ENCODE measurements at places on chromosomes 16 and 17.

DNA sequence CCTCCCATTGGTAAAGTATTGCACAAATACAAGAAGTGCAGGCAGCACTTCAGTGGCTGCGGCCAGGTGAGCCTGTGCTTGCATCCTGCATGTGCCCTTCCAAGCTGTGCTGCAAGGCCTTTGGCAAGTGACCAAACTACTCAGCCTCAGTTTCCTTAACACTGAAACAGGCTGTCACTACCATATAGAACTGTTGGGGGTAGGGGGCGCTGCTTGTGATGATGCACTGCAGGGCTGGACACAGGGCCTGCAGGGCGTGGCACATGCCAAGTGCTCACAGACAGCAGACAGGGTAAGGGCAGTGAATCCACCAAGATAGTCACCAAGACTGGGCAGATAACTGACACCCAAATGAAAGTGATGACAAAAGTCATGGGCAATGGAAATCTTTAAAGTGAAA is 65.6 kb upstream of the SREBF1 start:
- H3K4me3 ChIP-seq = no peak overlapping the region
- peaks cover 20% of the 10 kb centered on the region for H3K4me1 ChIP-seq
- H3K36me3 ChIP-seq = no peaks in the 10 kb centered on the region
- no peaks in the 10 kb centered on the region for H3K27me3 ChIP-seq

- DNase-seq = no peak
- H3K4me3 ChIP-seq = no peak overlapping the region
- H3K27ac ChIP-seq = no peak overlapping the region
- no peaks in the 10 kb centered on the region for H3K27me3 ChIP-seq
- H3K4me1 ChIP-seq = peaks cover 33% of the 10 kb centered on the region
- H3K36me3 ChIP-seq = peaks cover 2% of the 10 kb centered on the region
Measured at GRCh38 chr17:66337866-66338485, 35.6 kb downstream of the PRKCA start.

GRCh38 chr17:78944956-78945355 is 19.8 kb upstream of the TIMP2 start:
- H3K36me3 ChIP-seq = no peaks in the 10 kb centered on the region
- DNase-seq = no peak
- H3K27me3 ChIP-seq = peaks cover 2% of the 10 kb centered on the region
- H3K27ac ChIP-seq = no peak overlapping the region

GRCh38 chr16:75810342-75810741 is 84.1 kb upstream of the CPHXL start:
- DNase-seq = no peak
- H3K27me3 ChIP-seq = no peaks in the 10 kb centered on the region
- H3K27ac ChIP-seq = no peak overlapping the region
- no peaks in the 10 kb centered on the region for H3K4me1 ChIP-seq
- H3K36me3 ChIP-seq = no peaks in the 10 kb centered on the region
- no peak overlapping the region for H3K4me3 ChIP-seq

DNA sequence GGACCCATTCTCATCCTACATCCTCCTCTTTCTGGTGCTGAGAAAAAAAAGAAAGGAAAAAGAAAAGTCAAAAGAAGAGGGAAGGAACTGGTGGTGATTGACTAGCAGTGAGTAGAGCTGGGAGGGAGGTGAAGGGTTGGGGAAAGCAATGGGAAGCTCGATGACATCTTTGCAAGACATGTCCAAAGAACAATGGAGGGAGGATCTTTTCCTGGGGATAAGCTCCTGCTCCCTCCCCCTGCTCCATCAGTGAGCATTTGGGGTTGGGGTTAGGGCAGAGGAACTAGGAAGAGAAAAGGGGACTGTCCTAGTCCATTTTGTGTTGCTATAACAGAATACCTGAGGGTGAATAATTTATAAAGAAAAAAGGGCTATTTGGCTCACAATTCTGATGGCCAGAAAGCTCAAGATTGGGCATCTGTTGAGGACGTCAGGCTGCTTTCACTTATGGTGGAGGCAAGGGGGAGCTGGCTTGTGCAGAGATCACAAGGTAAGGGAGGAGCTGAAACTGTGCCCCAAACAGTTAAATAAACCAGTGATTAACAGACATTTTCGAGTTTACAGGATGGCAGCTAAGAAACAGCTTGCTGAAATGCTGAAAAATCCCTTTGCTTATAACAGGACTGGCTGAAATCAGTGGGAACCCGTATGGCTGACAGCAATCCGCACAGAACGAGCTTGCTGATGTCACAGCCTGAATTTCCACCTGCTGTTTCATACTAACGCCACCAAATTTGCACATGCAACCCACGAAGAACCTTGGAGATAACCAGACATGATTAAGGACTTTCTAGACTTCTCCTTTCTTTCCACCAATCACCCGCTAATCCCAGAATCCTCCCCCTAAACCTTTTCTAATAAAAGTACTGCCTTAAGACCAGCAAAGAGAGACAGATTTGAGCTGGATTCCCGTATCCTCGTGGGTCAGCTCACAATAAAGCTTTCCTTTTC is 1.6 kb upstream of the ODF4 start:
- no peak for DNase-seq
- H3K27ac ChIP-seq = no peak overlapping the region
- H3K27me3 ChIP-seq = no peaks in the 10 kb centered on the region
- no peaks in the 10 kb centered on the region for H3K4me1 ChIP-seq

DNA sequence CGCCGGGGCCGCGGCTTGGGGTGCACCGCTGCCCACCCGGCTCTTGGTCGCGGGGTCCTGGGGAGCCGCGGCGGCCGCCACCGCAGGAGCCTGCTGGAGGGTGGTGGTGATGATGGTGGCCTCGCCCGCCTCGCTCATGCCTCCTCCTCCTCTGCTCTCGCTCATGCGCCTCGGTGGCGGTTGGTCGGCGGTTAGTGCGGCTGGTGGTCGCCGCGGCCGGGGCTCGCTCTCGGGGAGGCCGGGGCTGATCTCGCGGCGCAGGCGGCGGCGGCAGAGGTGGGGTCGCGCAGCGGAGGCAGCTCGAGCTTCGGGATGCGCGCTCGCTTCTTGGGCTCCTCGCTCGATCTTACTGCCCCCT is 41.6 kb downstream of the AHSP start:
- peaks cover 12% of the 10 kb centered on the region for H3K27me3 ChIP-seq
- H3K36me3 ChIP-seq = no peaks in the 10 kb centered on the region
- DNase-seq = no peak
- H3K27ac ChIP-seq = no peak overlapping the region
- no peaks in the 10 kb centered on the region for H3K4me1 ChIP-seq
- H3K4me3 ChIP-seq = no peak overlapping the region

- H3K4me3 ChIP-seq = no peak overlapping the region
- no peaks in the 10 kb centered on the region for H3K36me3 ChIP-seq
- DNase-seq = no peak
- no peaks in the 10 kb centered on the region for H3K27me3 ChIP-seq
- H3K27ac ChIP-seq = no peak overlapping the region
- H3K4me1 ChIP-seq = no peaks in the 10 kb centered on the region
Measured at GRCh38 chr17:19443148-19443547, 32.1 kb downstream of the RNF112 start.

DNA sequence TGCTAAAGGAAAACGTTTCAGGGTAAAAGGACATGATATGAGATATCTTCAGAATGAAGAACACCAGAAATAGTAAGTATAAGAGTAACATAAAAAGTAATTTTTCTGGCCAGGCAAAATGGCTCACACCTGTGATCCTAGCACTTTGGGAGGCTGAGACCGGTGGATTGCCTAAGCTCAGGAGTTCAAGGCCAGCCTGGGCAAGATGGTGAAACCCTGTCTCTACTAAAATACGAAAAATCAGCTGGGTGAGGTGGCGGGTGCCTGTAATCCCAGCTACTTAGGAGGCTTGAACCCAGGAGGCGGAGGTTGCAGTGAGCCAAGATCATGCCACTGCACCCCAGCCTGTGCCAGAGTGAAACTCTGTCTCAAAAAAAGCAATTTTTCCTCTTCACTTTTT is 56.6 kb upstream of the NFAT5 start:
- no peak overlapping the region for H3K27ac ChIP-seq
- no peaks in the 10 kb centered on the region for H3K4me1 ChIP-seq
- no peak overlapping the region for H3K4me3 ChIP-seq
- no peaks in the 10 kb centered on the region for H3K36me3 ChIP-seq
- no peaks in the 10 kb centered on the region for H3K27me3 ChIP-seq

- H3K36me3 ChIP-seq = no peaks in the 10 kb centered on the region
- no peak overlapping the region for H3K27ac ChIP-seq
- H3K4me1 ChIP-seq = peaks cover 2% of the 10 kb centered on the region
Measured at GRCh38 chr17:44780845-44781480, 22.2 kb downstream of the ADAM11 start.

GRCh38 chr17:37744961-37745800 is at the start of gene HNF1B:
Gene HNF1B (minus strand): TSS chr17:37745059. CDS start chr17:37744884, 175 bp downstream.
- peak within 1 kb of the TSS; percentile 90 for H3K4me3 ChIP-seq
- DNase-seq = peak; percentile 62
- peak within 1 kb of the TSS; percentile 98 for H3K27ac ChIP-seq
- H3K4me1 ChIP-seq = peaks cover 2% of the 10 kb centered on the region
- H3K27me3 ChIP-seq = no peaks in the 10 kb centered on the region

DNA sequence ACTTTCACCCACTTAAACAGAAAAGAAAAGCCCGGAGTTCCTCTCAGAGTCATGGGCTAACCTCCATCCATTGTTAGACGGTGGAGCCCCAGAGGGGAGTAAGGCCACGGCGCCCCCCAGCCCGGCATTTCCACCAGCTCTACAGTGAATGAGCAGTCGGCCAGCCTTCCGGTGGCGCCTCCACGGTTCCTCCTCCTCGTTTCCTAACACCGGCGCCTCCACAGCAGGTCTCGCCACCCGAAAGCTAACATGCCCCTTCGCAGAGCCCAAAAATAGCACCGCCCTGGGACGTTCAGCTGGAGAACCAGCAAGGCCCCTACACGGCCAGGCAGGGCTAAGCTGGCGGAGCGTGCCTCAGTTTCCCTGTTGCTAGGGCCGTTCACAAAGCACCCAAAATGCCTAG is 858 bp downstream of the MMD start:
- H3K36me3 ChIP-seq = no peaks in the 10 kb centered on the region
- H3K4me3 ChIP-seq = peak overlapping the region; percentile 78

GRCh38 chr17:45101883-45102811 is 30.2 kb downstream of the PLCD3 start:
- no peak overlapping the region for H3K27ac ChIP-seq
- no peaks in the 10 kb centered on the region for H3K27me3 ChIP-seq
- no peak for DNase-seq
- H3K36me3 ChIP-seq = peaks cover 56% of the 10 kb centered on the region

DNA sequence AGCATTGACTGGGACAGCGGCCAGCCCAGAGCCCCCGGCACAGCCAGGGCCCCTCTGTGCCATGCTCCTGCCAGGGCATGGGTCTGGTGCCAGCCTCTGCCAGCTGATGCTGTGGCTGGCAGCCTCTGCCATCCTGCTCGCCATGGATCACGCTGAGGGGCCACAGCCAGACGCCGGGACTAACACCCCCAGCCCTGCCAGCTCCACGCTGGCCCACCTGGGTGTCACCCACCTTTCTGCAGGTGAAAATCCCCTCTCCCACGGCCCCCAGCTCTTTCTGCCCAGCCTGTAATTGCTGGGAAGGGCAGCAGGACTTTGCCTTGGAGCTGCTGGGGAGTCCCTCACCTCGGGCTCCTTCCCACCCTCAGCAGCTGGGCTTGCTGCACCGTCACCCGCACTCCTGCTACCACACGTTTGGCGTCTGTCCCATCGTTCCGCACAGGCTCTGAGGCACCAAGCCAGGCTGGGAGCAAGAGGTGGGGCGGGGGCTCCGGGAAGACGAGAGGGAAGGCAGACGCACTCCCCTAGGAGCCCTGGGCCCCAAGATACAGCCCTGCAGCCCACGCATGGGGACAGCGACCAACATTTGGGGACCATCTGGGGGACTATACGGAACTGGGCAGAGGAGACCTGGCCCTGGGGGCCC is 42.0 kb upstream of the ACSF3 start:
- no peaks in the 10 kb centered on the region for H3K4me1 ChIP-seq
- H3K27me3 ChIP-seq = no peaks in the 10 kb centered on the region
- DNase-seq = no peak
- H3K36me3 ChIP-seq = no peaks in the 10 kb centered on the region

DNA sequence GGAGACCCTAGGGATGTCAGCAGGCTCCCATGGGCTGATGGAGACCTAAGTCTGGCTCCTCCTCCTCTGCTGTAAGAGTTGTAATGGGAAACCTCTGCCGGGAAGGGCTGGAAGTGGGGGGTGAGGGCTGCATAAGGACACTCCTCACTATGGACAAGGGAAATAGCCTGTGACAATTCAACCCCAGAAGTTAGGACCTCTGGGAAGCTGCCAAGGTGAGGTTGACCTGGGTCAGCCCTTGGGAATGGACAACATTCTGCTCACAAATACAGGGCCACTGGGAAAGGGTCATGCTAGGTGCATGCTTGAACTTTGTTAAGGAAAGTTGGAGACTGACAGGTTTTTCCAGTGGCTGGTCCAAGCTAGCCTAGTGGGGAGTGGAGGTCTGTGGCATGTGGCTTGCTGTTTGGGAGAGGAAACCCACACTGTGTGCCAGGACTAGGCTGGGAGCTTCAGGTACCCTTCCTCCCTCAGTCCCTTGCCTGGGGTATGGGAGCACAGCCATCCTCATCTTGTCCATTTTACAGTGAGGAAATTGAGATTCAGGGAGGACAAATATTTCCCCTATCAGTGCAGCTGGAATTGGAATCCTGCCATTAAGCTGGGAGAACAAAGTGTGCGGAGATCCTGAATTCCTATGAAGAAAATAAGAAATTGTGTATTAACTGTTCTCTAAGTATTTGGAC is 190.4 kb downstream of the SALL1 start:
- H3K4me1 ChIP-seq = peaks cover 6% of the 10 kb centered on the region
- no peak overlapping the region for H3K4me3 ChIP-seq
- DNase-seq = peak; percentile 52
- no peak overlapping the region for H3K27ac ChIP-seq
- H3K36me3 ChIP-seq = no peaks in the 10 kb centered on the region

- H3K27ac ChIP-seq = no peak overlapping the region
- no peak overlapping the region for H3K4me3 ChIP-seq
- no peaks in the 10 kb centered on the region for H3K27me3 ChIP-seq
- no peak for DNase-seq
- H3K36me3 ChIP-seq = peaks cover 14% of the 10 kb centered on the region
Measured at GRCh38 chr17:37133136-37133535, 184.4 kb downstream of the AATF start.

DNA sequence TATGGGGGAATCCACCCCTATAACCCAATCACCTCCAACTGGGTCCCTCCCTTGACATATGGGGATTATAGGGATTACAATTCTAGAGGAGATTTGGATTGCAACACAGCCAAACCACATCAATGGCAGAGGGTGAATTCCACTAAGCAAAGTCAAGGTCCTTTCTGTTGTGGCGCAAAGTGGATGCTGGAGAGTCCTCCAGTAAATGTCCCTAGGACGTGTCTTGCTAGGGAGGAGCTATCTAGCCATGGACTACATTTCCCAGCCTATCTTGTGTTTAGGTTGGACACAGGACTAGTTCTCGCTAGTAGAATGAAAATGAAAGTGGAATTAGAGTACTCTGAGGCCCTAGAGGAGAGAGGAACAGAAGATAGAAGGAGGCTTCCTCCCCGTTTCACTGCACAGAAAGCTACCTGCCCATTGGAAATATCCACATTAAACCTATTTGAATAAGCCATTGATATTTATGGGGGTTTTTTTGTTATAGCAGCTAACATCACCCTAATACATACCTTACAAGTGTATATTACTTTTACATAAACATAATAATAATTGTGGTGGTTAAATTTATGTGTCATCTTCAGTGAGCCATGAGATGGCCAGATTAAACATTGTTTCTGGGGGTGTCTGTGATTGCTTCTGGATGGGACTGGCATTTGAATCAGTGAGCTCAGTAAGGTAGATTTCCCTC is 56.7 kb upstream of the ERCC4 start:
- H3K4me3 ChIP-seq = no peak overlapping the region
- DNase-seq = no peak
- H3K27ac ChIP-seq = no peak overlapping the region
- peaks cover 4% of the 10 kb centered on the region for H3K4me1 ChIP-seq
